Testis (tissue), 5 donors: ENCODE measurements at places on chromosomes 16 and 17. TPM values are rescaled to one million over a fixed set of nuclear protein-coding genes. Genes with fewer than 3 reads are reported as not detected.

Gene IGF2BP1
- polyA plus RNA-seq = 10.4 TPM

Gene CCL2
- 35.8 TPM for polyA plus RNA-seq

Gene OSGIN1
- polyA plus RNA-seq = 18.5 TPM

GRCh38 chr16:88856122-88856827, 472 bp downstream of the GALNS start:
- DNase-seq = no peak

DNA sequence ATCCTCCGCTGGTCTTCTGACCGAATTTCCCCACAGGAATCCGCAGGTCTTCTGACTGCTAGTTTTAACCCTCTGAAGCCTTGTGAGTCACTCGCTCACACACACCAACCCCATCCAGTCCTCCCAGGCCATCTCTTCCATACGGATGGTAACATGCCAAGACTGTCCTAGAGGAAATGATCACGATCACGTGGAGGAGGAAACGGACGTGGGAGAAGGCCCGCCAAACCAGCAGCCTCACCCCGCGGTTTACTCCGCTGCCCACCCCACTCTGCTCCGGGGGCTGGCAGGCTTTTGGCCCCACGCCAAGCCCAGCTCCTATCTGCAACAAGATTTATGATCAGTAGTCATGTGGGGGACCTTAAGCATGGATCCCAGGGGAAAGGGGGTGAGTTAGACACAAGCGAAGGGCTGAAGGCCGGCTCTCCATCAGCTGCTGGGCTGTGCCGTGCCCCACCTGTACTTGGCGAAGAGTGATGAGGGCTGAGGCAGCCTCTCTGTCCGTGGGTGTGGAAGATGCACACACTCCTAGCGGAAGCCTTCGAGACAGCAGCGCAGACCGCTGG, 1.5 kb upstream of the FAAP100 start:
- peak; percentile 26 for DNase-seq

GRCh38 chr17:60135951-60136666, 13.7 kb upstream of the CA4 start:
- no peak for DNase-seq

DNA sequence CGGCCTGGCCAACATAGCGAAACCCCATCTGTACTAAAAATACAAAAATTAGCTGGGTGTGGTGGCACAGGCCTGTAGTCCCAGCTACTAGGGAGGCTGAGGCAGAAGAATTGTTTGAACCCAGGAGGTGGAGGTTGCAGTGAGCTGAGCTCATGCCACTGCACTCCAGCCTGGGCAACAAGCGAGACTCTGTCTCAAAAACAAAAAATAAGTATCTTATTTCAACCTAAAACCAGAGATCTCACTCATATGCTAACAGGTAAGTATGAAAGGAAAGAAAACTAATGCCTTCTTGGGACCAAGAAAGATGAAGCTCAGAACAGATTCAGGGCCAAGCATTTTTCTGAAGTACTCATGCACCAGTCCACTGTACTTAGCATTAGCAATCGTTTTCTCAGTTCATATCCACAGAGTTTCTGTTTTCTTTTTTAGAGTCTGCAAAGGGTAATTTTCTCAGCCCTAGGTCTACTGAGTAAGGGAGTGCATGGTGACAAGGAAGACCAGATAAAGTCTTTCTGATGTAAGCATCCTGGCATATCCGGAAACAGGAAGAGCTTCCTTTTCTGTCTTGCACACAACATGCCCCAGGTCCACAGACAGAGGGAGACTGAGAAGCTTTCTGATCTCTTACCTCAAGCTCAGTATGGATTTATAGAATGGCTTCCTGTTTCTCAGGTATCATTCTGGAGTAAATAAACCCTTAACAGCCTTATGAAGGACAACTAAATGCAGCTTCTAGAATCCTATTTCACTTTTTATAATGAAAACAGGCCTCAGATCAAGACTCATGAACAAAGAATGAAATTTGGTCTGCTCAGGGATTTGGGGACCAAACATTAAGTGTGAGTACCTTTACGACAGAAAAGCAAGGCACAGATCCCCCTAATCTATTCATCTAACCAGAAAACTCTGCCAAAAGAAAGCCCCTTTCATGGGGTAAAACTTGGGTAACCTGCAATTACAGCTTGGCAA, 38.7 kb upstream of the FOXJ1 start:
- DNase-seq = no peak

- no peak for DNase-seq
Observed at GRCh38 chr16:4868026-4868425, 20.7 kb downstream of the UBN1 start.

- peak; percentile 47 for DNase-seq
Observed at GRCh38 chr17:4719684-4720221, 9.3 kb downstream of the ARRB2 start.

- no peak for DNase-seq
Observed at GRCh38 chr17:39062846-39063680, 88.4 kb downstream of the PLXDC1 start.

GRCh38 chr17:39757931-39758873, 20.5 kb downstream of the GRB7 start:
- no peak for DNase-seq
